ENCODE measurements at places on chromosomes 7 and 10.
A peak's percentile ranks its signal among the peaks of the same experiment; 100 is the strongest.

DNA sequence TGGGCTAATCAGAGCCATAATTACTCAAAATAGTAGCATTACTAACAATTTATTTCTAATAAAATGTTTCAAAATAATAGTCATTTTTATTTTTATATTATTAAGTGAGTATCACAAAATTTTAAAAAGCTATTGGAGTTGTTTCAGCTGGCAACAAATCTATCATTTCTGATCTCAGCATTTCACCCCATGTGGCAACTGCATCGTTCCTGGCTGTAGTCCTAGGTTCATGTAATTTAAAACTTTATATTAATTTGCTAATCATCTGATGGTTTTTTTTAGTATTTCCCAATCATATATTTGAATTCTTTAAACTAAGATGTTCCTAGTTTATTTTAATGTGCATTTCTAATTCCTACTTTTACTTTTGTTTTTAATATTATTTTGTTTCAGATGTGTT, 293.0 kb upstream of the AKR1E2 start:
- no peak overlapping the region for H3K27ac ChIP-seq
- H3K4me1 ChIP-seq = no peaks in the 10 kb centered on the region
- H3K27me3 ChIP-seq = no peaks in the 10 kb centered on the region
- H3K36me3 ChIP-seq = no peaks in the 10 kb centered on the region

GRCh38 chr10:129934196-129934925, 29.7 kb downstream of the EBF3 start:
- no peak overlapping the region for H3K27ac ChIP-seq
- H3K36me3 ChIP-seq = no peaks in the 10 kb centered on the region
- no peaks in the 10 kb centered on the region for H3K27me3 ChIP-seq

DNA sequence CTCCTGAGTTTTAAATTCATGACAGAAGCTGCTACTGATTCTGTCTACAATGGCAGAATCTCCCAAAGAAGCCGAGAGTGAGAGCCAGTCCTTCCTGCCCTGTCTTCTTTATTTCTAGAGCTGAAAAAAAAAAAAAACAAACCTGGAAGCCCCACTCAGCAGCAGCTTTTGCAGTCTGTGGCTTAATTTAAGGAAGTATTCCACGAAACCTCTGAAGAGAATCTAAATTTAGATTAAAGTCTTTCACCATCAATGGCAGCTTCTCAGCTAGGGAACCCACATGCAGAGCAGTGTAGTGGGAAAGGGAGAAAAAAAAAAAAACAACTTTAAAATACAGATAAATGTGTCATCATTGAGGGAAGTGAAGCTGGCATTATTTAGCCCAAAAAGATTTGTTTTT, 23.4 kb downstream of the SMURF1 start:
- H3K27me3 ChIP-seq = no peaks in the 10 kb centered on the region
- H3K27ac ChIP-seq = peak overlapping the region; percentile 66
- DNase-seq = no peak
- no peak overlapping the region for H3K4me3 ChIP-seq
- H3K36me3 ChIP-seq = no peaks in the 10 kb centered on the region
- H3K4me1 ChIP-seq = peaks cover 64% of the 10 kb centered on the region

- H3K4me1 ChIP-seq = peaks cover 37% of the 10 kb centered on the region
- no peak overlapping the region for H3K27ac ChIP-seq
- no peaks in the 10 kb centered on the region for H3K36me3 ChIP-seq
- no peak overlapping the region for H3K4me3 ChIP-seq
Measured at GRCh38 chr10:97919012-97919411, 69.4 kb downstream of the GOLGA7B start.

- no peak for DNase-seq
- peak overlapping the region; percentile 82 for H3K4me3 ChIP-seq
- peaks cover 30% of the 10 kb centered on the region for H3K4me1 ChIP-seq
- no peaks in the 10 kb centered on the region for H3K36me3 ChIP-seq
Measured at GRCh38 chr10:28677888-28678686, 766 bp downstream of the BAMBI start.

- H3K4me1 ChIP-seq = no peaks in the 10 kb centered on the region
- H3K27ac ChIP-seq = no peak overlapping the region
- H3K4me3 ChIP-seq = no peak overlapping the region
- peaks cover 60% of the 10 kb centered on the region for H3K36me3 ChIP-seq
- DNase-seq = no peak
- H3K27me3 ChIP-seq = no peaks in the 10 kb centered on the region
Measured at GRCh38 chr10:102691285-102692066, 22.7 kb downstream of the ARL3 start.

DNA sequence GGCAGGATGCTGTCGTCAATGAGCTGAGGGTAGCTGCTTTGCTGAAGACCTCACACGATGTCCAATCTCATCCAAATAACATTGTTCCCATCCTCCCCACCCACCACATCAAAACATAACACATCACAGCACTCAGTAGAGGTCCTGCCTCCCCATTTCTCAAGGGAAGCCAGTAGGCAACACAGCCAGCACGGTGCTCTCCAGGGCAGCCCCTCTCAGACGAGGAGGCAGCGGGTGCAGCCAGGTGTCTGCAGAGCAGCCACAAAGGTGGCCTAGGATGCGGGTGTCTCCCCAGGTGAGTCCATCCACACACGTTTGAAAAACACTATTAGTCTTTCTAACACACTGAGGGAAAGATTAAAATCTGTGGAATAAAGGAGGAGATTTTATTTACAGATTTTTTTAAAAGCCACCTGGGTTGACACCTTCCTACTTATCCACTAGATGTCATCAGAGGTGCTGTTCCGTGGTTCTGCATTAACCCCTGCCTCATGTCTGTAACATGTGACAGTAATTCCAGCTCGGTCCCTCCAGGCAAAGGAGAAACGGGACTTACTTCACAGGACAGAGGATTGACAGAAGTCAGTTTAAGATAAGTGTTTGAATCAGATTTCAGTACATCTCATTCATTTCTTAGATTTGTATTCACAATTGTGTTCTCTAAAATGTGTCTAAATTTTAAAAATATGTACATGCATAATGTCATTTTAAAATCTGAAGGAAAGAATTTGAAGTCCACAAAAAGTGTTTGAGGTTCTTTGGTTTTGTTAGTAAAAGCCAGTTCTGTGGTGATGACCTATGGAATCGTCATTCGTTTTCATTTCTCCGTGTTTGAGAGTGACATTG, 68.0 kb downstream of the LANCL2 start:
- no peaks in the 10 kb centered on the region for H3K4me1 ChIP-seq
- H3K27me3 ChIP-seq = no peaks in the 10 kb centered on the region
- H3K4me3 ChIP-seq = no peak overlapping the region
- no peak for DNase-seq
- peaks cover 9% of the 10 kb centered on the region for H3K36me3 ChIP-seq

DNA sequence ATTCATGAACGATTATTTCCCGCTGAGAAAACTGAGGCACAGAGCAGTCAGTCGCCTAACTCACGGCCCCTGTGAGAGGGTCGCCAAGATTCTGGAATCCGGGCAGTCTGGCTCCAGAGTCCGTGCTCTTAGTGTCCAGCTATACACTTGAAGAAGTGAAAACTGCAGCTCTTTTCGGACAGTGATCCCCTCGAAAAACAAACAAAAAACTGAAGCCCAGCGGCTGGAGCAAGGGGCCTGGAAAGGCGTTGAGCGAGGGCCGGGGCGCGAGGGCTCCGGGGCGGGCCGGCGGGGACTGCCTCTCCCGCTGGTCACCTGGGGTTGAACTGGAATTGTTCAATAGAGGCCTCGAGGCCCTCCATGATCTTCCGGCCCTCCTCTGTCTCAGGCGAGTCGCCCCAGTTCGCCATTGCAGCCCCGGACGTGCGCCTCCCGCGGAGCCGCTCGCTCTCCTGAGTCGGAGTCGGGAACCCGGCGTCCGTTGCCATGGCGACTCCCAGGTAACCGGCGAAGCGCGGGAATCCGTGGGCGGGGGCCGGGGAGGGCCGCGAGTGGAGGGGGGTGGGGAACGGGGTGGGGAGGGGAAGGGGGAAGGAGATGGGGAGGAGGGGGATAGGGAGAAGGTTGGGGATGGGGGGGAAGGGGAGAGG, 881 bp downstream of the C10orf67 start:
- no peaks in the 10 kb centered on the region for H3K36me3 ChIP-seq
- peak overlapping the region; percentile 52 for H3K27ac ChIP-seq
- peak overlapping the region; percentile 48 for H3K4me3 ChIP-seq
- H3K4me1 ChIP-seq = peaks cover 38% of the 10 kb centered on the region
- DNase-seq = peak; percentile 88

GRCh38 chr7:68470836-68471435, 1127.3 kb upstream of the AUTS2 start:
- no peak overlapping the region for H3K27ac ChIP-seq
- no peaks in the 10 kb centered on the region for H3K36me3 ChIP-seq
- DNase-seq = no peak

GRCh38 chr7:3795141-3795540, 494.1 kb downstream of the SDK1 start:
- H3K27me3 ChIP-seq = no peaks in the 10 kb centered on the region
- DNase-seq = no peak
- H3K36me3 ChIP-seq = no peaks in the 10 kb centered on the region
- peaks cover 3% of the 10 kb centered on the region for H3K4me1 ChIP-seq
- H3K27ac ChIP-seq = no peak overlapping the region

GRCh38 chr7:155846156-155846555, 33.9 kb upstream of the SHH start:
- H3K36me3 ChIP-seq = no peaks in the 10 kb centered on the region
- no peak for DNase-seq
- H3K27ac ChIP-seq = no peak overlapping the region
- peaks cover 63% of the 10 kb centered on the region for H3K27me3 ChIP-seq
- H3K4me3 ChIP-seq = no peak overlapping the region

- H3K4me1 ChIP-seq = no peaks in the 10 kb centered on the region
- no peaks in the 10 kb centered on the region for H3K36me3 ChIP-seq
- H3K4me3 ChIP-seq = no peak overlapping the region
- no peaks in the 10 kb centered on the region for H3K27me3 ChIP-seq
- H3K27ac ChIP-seq = no peak overlapping the region
Measured at GRCh38 chr10:5356302-5356763, 8.4 kb upstream of the UCN3 start.

DNA sequence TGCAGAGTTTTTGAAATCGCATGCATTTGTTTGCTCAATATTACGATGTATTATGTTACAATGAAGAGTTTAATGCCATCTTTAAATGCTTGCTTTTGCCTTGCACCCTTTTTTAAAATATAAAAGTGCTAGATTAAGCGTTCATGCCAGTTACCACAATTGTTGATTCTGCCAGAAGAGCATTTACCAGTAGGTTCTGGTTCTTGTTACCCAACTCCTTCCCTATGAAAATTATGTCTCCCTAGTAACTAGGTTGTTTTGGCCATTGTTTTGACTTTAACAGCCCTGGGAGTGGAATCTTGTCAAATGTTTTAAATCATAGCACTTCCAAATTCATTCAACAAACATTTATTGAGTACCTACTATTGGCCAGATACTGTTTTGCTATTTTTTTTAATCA, 32.8 kb upstream of the CDK14 start:
- no peaks in the 10 kb centered on the region for H3K4me1 ChIP-seq
- H3K27me3 ChIP-seq = no peaks in the 10 kb centered on the region
- no peak overlapping the region for H3K4me3 ChIP-seq
- DNase-seq = no peak
- no peaks in the 10 kb centered on the region for H3K36me3 ChIP-seq
- H3K27ac ChIP-seq = no peak overlapping the region

DNA sequence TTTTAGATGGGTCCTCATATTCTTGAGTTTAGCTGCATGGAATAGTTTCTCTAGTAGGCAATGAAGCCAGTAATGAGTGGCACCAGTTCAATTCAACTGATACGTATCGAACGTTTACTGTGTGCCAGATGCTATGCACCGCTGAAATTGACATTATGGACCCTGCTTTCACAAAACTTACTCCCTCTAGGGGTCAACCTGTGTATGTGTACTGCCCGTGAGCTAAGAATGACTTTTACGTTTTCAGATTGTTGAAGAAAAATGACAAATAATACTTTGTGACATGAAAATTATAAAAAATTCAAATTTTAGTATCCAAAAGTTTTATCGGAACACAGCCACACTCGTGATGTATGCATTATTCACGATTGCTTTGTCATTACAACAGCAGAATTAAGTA, 95.5 kb downstream of the ZMYND11 start:
- H3K27me3 ChIP-seq = no peaks in the 10 kb centered on the region
- no peaks in the 10 kb centered on the region for H3K36me3 ChIP-seq
- H3K4me3 ChIP-seq = no peak overlapping the region

GRCh38 chr7:16933296-16934279, 51.8 kb upstream of the AGR3 start:
- DNase-seq = no peak
- peaks cover 10% of the 10 kb centered on the region for H3K4me1 ChIP-seq
- no peaks in the 10 kb centered on the region for H3K27me3 ChIP-seq

GRCh38 chr10:13834581-13835286, 248.0 kb downstream of the PRPF18 start:
- H3K4me3 ChIP-seq = no peak overlapping the region
- no peak for DNase-seq
- H3K27ac ChIP-seq = peak overlapping the region; percentile 27
- H3K36me3 ChIP-seq = no peaks in the 10 kb centered on the region
- no peaks in the 10 kb centered on the region for H3K27me3 ChIP-seq

DNA sequence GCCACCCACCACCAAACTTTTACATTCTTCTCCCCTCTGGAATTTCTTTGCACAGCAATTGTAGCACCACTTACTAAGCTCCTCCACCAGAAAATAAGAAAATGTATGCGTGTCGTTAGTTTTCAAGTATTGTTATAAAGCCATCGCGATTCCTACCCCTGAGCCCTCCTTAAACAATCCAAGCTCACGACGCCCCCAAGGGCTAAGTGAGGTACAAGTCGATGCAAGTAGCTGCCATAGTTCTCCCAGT, 1.3 kb downstream of the FRAT2 start:
- DNase-seq = no peak
- H3K36me3 ChIP-seq = peaks cover 9% of the 10 kb centered on the region
- peak overlapping the region; percentile 84 for H3K4me3 ChIP-seq
- H3K4me1 ChIP-seq = peaks cover 72% of the 10 kb centered on the region

GRCh38 chr10:68156373-68157185, 47.3 kb downstream of the MYPN start:
- H3K27me3 ChIP-seq = no peaks in the 10 kb centered on the region
- no peak for DNase-seq
- peaks cover 20% of the 10 kb centered on the region for H3K4me1 ChIP-seq
- no peak overlapping the region for H3K4me3 ChIP-seq
- H3K27ac ChIP-seq = no peak overlapping the region
- H3K36me3 ChIP-seq = no peaks in the 10 kb centered on the region

GRCh38 chr10:77647543-77648293, 10.1 kb upstream of the KCNMA1 start:
- no peaks in the 10 kb centered on the region for H3K36me3 ChIP-seq
- no peak for DNase-seq
- H3K27me3 ChIP-seq = no peaks in the 10 kb centered on the region
- H3K4me3 ChIP-seq = no peak overlapping the region

GRCh38 chr7:102439963-102440795, 6.8 kb downstream of the ORAI2 start:
- H3K27me3 ChIP-seq = no peaks in the 10 kb centered on the region
- DNase-seq = no peak
- H3K4me1 ChIP-seq = peaks cover 10% of the 10 kb centered on the region
- H3K4me3 ChIP-seq = no peak overlapping the region

All from esophagus muscularis mucosa (tissue), 4 donors.